ENCODE measurements at places on chromosomes 6 and 20.

DNA sequence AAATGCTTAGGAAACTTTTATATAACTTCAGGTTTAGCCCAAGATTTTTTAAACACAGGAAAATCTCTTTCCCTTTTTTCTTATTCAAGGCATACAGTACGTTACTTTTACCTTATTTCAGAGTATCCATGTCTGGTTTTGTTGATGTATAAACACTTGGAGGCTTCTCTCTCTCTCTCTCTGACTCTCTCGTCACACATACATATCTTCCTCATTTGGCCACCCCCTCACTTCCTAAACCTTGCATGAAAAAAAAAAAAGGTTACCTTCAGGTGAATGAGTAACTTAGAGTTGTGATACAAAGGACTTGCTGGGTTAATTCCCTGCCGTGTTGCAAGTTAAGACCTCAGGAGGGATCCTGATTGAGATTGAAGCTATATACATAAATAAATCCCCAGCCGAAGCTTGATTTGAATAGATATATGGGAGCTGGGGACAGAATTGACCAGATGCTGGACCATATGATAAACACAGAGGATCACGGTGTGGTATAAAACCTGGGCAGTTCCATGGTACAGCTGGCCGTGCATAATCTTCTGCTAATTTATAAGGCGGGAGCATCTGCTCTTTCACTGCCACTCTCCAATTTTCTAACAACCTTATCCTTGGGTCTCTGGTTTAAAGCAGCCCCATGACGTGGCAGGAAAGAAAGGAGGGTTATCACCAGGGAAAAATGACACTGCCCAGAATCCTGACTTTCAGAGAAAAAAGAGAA lies 55.1 kb upstream of the IL20RA start:
- DNase-seq: no peak

- DNase-seq: no peak
Observed at GRCh38 chr20:37413379-37413778, 67.4 kb downstream of the SRC start.

GRCh38 chr6:63739094-63739687 lies 103.6 kb downstream of the PHF3 start:
- DNase-seq: no peak

GRCh38 chr20:17946040-17946439 lies 22.6 kb downstream of the SNX5 start:
- DNase-seq: no peak

- DNase-seq: no peak
Observed at GRCh38 chr6:138953451-138953850, 34.6 kb downstream of the REPS1 start.

DNA sequence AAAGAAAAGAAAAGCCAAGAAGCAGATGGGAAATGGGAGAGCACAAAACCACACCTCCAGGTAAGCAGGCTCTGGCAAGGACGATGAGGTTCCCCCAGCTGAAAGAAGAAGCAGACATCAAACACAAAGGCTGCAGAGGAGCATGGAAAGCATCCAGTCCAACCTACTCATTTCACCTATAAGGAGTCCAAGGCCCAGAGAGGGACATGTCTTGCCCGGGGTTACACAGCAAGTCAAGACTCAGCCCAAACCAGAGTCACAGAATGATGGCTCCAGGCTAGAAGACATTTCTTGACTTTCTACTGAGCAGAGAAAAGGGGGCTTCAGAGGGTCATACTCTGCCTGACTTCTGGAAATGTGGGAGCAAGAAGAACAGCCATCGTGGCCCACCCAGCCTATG lies 45.6 kb upstream of the FOXP4 start:
- no peak for DNase-seq

GRCh38 chr6:38495922-38496635 lies 143.7 kb downstream of the BTBD9 start:
- no peak for DNase-seq

DNA sequence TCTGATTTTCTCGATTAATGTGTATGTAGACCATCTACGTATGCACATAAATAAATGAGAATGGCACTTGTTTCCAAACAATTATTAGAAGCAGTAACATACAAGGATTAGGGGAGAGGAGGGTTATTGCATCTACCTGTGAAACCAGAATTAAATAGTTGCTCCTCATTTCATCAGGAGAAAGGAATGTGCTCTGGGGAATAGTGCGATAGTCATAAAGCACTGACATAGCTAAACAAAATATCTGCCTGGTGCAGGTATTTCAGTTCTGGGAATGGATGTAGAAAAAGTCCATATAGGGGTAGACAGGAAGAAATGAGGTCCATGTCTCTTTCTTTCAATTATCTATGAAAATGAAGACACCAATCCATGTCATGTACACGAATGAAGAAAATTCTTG lies 1.6 kb upstream of the ID4 start:
- no peak for DNase-seq

DNA sequence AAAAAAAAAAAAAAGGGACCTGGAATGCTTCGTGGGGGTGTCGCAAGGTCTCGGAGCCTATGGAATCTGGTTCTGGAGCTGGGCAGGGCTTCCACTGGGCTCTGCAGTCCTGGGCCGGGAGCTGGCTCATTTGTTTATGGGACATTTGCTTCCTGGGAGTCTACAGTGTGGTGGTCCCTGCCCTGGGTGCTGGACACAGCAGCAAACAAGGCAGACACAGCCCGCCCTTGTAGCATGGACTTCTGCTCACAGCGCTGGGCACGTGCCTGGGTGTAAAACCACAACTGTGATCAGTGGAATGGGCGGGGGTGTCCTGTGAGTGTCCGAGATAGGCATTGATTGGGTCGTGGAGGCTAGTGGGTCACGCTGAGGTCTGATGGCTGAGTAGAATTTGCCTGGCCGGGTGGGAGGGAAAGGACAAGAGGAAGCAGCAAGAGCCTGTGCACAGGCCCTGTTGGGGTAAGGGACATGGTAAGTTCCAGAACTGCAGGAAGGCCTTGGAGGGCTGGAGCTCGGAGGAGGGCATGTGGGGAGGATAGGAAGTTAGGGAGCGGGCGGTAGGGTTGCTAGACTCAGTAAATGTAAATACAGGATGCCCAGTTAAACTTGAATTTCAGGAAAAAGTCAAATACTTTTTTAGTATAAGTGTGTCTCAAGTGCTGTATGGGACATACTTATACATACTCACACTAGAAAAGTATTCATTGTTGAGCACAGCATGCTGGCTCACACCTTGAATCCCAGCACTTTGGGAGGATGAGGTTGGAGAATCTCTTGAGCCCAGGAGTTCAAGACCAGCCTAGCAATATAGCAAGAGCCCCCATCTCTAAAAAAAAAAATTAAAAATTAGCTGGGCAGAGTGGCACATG lies 61.3 kb upstream of the PMEPA1 start:
- no peak for DNase-seq

- DNase-seq: no peak
Observed at GRCh38 chr6:135181333-135182070, 394 bp downstream of the MYB start.

GRCh38 chr6:11309947-11310665 lies 77.6 kb upstream of the NEDD9 start:
- no peak for DNase-seq

DNA sequence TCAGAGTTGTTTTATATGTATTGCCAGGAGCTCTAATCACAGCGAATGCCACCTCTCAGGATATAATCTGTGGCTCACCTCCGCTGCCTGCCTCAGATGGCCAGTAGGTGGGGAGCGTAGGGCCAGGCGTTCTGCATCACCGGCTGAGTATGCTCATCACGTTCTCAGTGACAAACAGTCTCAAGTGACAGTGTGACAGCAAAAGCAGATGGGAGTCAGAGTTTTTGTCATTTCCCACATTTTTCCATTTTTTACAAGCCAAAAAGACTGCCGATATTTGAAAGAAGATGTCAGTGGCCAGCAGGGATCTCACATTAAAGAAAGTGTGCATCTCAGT lies 208.7 kb downstream of the ALDH8A1 start:
- DNase-seq: no peak

DNA sequence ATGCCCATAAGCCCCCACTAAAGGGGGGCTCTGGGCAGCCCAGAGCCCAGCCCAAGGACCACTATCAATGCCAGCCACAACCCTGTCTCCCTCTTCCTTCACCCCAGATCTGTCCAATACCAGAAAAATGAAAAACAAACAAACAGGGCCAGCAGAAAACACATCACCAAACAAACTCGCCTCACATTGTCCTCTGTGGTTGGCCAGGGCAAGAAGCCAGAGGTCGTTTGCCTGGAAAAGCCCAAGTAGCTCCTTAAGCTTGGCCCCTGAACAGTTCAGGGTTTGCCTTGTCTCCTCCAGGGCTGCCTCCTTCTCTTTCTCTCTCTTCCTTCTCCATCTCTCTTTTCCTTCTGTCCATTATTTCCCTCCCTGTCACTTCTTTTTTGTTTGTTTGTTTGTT lies 10.1 kb upstream of the SCUBE3 start:
- no peak for DNase-seq

DNA sequence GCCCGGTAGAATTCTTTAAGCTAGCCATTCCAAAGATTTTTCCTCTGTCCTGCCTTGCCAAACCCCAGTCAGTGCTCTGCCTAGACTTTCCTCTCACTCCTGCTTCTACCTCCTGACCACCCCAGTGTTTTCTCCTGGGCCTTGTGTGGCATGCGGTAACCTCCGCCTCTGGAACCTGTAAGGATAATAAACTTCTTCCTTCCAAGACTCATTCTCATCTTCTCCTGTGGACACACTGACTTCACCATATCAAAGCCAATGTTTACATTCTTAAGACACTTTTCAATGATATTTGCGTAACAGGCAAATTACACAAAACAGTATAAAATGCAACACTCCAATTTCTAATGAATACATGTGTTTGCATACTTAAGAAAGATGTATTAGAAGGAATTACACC lies 354.6 kb downstream of the RNF144B start:
- DNase-seq: no peak

DNA sequence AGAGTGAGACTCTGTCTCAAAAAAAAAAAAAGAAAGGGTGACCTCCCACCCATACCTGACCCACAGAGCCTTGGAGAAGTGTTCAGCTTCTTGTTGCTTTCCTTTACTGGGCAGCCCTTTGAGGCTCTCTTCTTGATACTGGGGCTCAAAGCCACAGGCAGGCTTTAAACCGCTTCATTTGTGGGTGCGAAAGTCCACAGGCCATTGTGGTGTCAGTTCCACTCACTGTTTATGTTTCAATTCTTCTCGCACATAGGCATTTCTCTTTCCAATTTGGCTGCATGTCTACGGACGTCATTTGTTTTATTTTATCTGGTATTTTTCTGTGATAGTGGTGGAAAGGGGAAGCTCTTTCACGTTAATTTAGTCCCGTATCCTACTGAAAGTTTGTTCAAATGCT lies 34.6 kb downstream of the PPARD start:
- no peak for DNase-seq

- DNase-seq: no peak
Observed at GRCh38 chr6:2502096-2502997, 248.4 kb downstream of the MYLK4 start.

DNA sequence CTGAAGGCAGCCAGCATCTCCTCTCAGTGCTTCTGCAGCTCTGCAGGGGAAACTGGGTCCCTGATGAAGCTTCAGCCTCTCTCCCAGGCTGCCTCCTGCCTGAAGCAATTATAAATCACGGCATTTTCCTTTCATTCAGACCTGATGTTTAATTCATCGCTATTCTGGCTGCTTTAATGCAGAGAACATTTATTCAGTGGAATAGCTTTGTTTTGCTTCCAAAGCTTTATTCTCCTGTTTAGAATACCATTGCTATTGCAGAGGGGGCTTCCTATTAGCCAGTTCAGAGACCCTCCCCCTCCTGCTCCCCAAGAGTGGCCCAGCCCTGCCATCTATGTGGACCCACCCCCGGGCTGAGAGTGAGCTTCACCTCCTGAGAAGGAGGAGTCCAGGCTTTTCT lies 255.6 kb downstream of the LRFN2 start:
- no peak for DNase-seq

DNA sequence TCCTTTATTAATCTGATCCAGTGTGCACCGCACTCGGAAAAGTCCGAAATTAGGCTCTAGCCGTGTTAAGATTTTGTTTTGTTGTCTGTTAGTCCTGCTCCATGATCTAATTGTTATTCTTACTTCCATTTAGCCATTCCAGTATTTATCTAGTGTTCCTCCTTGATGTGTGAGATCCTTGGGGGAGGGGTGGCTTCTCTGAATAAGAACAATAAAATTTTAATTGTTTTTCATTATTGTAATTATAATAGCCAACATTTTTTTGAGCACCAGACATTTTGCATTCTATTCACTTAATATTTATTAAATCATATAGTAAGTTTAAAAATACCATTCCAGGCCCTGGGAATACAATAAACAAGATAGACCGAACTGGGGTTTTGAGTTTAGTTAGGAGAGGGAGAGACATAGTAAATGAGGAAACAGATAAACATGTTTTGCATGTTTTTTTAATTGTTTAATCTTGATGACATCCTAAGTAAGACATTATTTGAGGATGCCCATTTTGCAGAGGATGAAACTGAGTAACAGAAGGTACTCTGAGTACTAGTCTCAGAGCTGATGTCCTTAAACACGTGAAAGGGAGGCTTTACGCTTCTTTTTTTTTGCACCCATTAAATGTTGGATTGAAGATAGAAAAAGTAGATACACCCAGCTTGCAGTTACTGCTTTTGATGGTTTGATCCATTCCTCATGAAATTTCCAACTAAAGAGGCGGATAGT lies 1.2 kb downstream of the CBFA2T2 start:
- no peak for DNase-seq

GRCh38 chr20:17617212-17617867 lies 47.5 kb downstream of the DSTN start:
- no peak for DNase-seq

- DNase-seq: no peak
Observed at GRCh38 chr6:24431045-24431451, 28.3 kb downstream of the MRS2 start.

- no peak for DNase-seq
Observed at GRCh38 chr20:20649945-20650344, 62.5 kb downstream of the RALGAPA2 start.

- no peak for DNase-seq
Observed at GRCh38 chr6:2725999-2726567, 24.6 kb downstream of the MYLK4 start.

- DNase-seq: no peak
Observed at GRCh38 chr6:105162377-105162776, 17.4 kb downstream of the POPDC3 start.

DNA sequence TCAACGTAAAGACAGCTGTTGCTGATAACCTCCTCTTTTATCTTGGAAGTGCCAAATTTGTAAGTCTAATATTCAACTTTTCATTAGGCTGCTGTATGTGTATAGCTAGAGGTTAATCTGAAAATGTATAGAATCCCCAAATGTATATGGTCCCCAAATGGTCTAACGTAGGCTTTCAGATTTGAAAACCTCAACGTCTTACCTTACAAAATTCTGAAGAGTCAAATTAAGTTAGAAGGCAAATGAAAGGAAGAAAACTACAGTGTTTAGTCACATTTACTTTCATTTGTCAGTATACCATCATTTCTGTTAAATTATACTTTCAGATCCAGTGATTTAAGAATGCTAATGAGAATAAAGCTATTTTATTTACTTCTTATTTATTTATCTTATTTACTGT lies 256.9 kb downstream of the ARHGAP18 start:
- no peak for DNase-seq

All from natural killer cell treated with Interleukin-12 subunit alpha and Interleukin-12 subunit beta and Interleukin-15 and Interleukin-18, amount 100 ng/mL, for 72 hours (primary cell).